Gastroesophageal sphincter (tissue), 4 donors: ENCODE measurements at places on chromosomes 1 and 21. TPM values are rescaled to one million over a fixed set of nuclear protein-coding genes. Genes with fewer than 3 reads are reported as not detected.

The KANK4 gene
- 0.17 TPM for total RNA-seq

The DDR2 gene
- total RNA-seq: 241 TPM

The LIN9 gene
- total RNA-seq: 3.9 TPM

The HES3 gene
- total RNA-seq: not detected

The PLA2G2C gene
- not detected for total RNA-seq

The LCE2B gene
- total RNA-seq: not detected

The NEK2 gene
- 0.59 TPM for total RNA-seq

The AGT gene
- 5.0 TPM for total RNA-seq

The CHD5 gene
- 4.4 TPM for total RNA-seq

The PCSK9 gene
- 0.23 TPM for total RNA-seq

The LMX1A gene
- total RNA-seq: 0.13 TPM

The LAMC2 gene
- 43.4 TPM for total RNA-seq
